Kidney (tissue), 22 donors: ENCODE measurements at places on chromosomes 3 and 15.

GRCh38 chr15:92819278-92820235 is 80.6 kb upstream of the CHD2 start:
- DNase-seq, result no peak

GRCh38 chr3:116579840-116580239 is 129.7 kb upstream of the TUSC7 start:
- DNase-seq, result no peak

- no peak for DNase-seq
These were observed 105.5 kb downstream of the NLGN1 start for GRCh38 chr3:173502983-173503568.

DNA sequence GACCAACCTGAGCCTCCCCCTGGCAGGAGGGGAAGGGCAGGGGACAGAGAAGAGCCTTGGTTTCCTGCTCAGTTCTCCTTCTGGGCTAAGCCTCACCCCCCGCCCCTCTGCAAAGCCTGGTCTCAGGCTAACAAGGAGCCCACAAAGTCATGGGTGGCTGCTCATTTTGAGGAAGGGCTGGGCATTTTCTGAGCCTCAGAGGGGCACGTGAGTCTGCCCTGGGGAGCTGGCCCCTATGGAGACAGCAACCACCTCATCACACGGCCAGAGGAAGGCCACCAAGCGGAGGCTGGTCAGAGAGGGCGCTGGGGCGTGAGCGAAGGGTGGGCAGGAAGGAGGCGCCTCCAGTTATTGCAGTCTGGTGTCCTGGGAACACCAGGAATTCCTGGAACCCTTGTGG is 18.7 kb downstream of the ABTB1 start:
- peak; percentile 57 for DNase-seq

GRCh38 chr3:53045518-53046170 is at the start of gene SFMBT1:
Gene SFMBT1, minus strand, starts transcription at chr3:53046073. Its CDS starts 76,945 bp downstream, at chr3:52969128.
- DNase-seq, result peak; percentile 77
